ENCODE measurements at places on chromosomes 3 and 15.

DNA sequence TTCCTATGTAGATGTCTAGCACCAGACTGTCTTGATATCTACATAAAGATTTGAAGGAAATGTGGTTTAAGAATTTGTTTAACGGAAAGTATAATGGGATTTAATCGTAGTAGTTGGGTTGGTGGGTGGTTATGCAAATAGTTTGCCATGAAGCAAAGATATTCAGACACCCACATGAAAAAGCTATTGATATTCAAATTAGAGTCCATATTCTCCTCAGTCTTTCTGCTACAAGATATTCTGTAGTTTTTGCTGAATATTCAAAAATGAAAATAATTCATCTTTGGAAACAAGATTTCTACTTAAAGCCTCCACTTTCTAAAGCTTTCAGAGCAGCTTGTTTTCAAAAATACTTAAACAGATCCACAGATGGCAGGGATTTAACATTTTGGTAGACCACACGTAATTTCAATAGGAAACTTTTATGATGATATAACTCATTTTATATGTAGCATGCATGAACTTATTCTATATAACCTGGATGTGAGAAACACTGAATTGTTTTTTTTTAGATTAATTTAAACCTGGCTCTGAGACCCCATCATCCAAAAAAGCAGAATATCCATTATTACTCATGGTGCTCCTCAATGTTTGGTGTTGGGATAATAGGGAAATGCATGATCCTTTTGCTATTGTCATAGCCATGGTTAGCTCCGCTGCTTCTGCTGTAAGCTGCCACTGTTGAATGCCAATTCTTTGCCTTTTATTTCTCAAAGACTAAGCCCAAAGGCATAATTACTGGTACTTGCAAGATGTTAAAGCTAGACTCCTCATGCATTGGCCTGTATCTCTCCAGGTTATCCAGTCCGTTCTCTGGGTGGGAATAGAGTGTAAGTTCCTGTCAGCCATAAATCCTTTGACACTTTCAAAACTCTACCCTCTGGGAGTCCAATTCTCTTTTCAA, 98.0 kb downstream of the GMNC start:
- DNase-seq: no peak

DNA sequence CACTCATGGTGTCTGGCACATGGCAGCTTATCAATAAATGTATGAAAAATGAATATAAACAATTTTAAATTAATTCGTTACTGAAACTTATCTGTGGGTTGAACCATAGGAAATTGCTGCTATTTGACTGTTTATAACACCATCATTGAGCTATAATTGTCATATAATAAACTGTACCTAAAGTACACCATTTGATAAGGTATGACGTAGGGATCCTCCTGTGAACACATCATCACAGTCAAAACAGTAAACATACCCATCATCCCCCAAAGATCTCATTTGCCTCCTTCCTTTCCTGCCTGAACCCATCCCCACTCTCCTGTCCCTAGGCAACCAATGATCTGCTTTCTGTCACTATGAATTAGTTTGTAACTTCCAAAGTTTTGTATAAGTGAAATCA, 151.0 kb upstream of the SLC2A2 start:
- no peak for DNase-seq

- DNase-seq: no peak
Measured at GRCh38 chr15:100002787-100003536, 269.7 kb upstream of the LYSMD4 start.

DNA sequence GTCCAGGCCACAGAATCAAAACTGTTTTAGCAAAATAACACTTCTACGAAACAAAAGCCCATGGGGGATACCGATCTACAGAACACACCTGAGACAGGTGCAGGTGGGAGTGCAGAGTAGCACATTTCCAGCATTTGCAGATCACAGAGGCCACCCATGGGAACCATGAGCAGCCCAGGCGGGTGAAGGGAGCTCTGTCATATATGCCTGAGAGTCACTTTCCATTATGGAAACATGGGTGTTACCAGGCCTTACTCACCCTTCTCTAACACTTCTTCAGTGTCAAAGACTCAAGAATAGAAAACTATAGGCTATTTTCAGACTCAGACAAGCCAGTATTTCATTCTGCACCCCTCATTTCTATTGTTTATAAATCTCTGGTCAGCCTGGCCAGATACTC, 3.5 kb downstream of the PLA1A start:
- no peak for DNase-seq

- DNase-seq: no peak
Measured at GRCh38 chr3:53773021-53773436, 73.2 kb downstream of the CHDH start.

- no peak for DNase-seq
Measured at GRCh38 chr15:48559285-48559684, 86.2 kb downstream of the FBN1 start.

DNA sequence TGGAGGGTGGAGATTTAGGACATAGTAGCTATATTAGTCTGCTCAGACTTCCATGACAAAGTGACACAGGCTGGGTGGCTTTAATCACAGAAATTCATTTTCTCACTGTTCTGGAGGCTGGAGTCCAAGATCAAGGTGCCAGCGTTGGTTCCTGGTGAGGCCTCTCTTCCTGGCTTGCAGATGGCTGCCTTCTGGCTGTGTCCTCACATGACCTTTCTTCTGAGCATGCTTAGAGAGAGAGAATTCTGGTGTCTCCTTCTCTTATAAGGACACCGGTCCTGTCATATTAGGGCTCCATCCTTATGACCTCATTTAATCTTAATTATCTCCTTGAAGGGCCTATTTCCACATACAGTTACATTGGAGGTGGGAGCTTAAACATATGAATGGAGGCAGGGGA, 14.9 kb upstream of the SHC4 start:
- no peak for DNase-seq

- no peak for DNase-seq
Measured at GRCh38 chr3:70726096-70726938, 413.9 kb upstream of the MDFIC2 start.

GRCh38 chr3:10506696-10507095, 1.3 kb upstream of the ATP2B2 start:
- DNase-seq: no peak

GRCh38 chr3:142815803-142816202, 73.1 kb downstream of the PCOLCE2 start:
- DNase-seq: no peak

GRCh38 chr15:98080791-98081190, 120.3 kb downstream of the ARRDC4 start:
- no peak for DNase-seq

GRCh38 chr15:37218351-37218916, 118.1 kb upstream of the MEIS2 start:
- DNase-seq: no peak

DNA sequence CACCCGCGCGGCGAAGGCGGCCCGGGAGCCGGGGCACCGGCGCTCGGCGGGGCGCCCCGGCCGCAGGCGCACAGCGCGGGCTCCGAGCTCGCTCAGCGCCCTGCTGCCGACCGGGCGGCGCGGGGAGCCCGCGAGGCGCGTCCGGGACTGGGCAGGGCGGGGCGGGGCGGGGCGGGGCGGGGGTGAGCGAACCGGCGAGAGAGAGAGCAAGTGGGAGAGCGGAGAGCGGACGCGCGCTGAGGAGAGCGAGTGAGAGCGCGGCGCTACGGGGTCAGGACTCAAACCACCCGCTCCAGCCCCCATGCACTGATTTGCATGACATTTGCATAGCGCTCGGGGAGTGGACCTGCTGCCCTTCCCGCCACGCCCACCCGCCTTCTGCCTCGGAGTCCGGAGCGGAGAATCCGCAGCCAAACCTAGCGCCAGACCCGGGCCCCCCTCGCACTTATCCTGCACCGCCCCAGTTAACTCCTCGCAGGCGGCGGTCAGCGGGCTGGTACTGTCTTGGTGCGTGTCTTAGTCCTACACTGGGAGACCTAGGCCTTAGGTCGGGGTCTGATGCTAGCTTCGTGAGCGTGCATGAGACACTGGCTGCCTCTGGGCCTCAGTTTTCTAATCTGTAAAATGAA, at the start of gene MYLK:
MYLK (minus strand) TSS at position 130 of the 629 bp plus-strand sequence. CDS start 90,491 bp downstream, outside the sequence.
- no peak for DNase-seq

GRCh38 chr3:48415251-48415953, 14.5 kb downstream of the PLXNB1 start:
- DNase-seq: no peak

- no peak for DNase-seq
Measured at GRCh38 chr15:64894395-64895056, 17.2 kb upstream of the ANKDD1A start.

DNA sequence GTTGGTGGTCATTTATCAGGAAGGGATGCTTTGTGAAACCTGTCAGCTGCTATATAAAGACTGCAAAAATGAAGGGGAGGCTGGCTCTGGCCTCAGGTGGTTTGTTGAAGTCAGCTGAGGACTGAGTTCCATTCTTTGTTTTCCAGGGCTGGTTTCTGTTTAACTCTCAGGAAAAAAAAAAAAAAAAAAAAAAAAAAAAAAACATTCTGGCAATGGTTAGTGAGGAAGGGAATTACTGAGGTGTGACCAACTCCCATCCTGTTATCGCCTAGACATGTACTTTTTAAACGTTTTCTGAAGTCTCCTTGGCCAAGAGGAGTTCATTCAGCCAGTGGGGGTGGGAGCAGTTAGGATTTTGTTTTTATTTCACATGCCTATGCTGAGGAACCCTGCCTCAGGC, 316.3 kb downstream of the OXSM start:
- no peak for DNase-seq

DNA sequence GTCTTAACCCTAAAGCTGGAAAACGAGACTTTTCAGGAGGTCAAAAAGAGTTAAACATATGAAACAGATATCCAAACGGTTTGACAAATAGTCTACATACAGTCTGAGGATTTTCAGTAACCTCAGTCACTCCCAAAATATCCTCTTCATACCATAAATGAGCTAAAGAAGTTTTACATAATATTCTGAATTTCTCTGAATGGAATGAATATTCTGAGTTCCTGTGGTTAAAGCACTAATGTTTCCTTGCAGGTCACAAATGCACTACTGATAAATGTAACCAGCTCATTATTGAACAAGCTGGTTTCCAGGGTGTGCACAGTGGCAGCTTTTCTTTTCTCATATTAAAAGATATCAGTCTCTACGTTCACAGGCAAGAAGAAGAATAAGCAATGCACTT, 137.4 kb upstream of the POU1F1 start:
- no peak for DNase-seq

- no peak for DNase-seq
Measured at GRCh38 chr3:59127071-59127470, 77.2 kb upstream of the CFAP20DC start.

DNA sequence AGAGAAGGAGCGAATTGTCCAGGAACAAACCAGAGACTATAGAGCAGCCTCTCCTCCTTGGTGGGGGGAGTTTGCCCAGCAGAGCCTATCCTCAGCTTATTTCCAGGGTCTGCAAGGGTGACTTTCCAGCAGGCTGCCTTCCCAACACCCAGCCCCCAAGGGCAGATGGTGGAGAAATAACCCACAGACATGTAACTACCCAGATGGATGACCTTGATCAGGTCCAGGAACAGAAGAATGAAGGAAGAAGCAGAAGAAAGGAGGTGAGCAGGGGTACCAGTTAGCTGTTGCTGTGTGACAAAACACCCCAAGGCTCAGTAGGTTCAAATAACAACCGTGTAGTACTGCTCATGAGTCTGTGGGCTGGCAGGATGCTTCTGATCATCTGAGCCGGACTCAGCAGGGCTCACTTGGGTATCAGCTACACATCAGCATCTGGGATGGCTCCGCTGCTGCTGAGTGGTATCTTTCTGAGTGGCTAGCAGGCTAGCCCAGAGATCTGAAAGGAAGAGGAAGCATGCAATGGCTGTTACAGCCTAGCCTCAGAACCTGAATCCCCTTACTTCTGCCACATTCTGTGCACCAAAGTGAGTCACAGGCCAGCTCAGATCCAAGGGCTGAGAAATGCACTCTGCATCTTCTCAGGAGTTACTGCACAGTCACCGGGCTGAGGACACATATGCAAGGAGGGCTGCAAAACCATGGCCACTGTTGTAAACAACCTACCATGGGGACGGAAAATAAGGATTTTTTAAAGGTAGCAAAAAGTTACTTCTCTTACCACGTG, 22.2 kb upstream of the TXNRD3 start:
- no peak for DNase-seq

GRCh38 chr3:42544492-42545283, 37.1 kb downstream of the SEC22C start:
- no peak for DNase-seq

DNA sequence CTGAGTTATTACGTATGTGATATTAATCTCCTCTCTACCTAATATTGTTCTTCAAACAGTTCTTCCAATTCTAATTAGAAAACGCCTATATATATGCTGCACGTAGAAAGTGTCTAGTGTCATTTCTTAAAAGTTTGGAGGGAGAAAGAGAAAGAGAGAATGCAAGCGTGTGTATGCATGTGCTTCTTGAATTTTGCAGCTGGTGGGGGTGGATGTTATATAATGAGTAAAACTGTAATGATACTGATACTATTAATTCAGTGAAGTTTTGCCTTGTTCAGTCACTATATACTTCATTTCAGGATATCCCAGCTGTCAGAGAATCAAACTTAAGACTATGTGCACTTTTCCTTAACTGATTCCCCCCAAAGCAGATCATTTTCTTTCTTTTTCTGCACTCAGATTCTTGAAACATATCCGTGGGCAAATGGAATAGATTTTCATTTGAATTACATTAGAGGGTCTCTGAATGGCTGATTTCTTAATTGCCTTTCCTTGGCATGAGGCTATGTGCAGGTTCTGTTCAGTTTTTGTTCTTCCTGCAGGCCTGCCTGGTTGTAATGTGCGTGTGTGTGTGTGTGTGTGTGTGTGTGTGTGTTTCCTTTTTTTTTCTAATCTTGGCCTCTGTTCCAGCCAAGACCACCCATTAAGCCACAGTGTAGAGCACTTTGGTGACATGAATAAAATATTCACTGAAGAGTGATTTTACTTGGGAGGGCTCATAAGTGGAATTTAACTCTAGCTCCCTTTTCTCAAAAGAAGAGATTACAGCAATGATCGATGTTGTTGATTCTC, 617.5 kb downstream of the RBMS3 start:
- DNase-seq: no peak

DNA sequence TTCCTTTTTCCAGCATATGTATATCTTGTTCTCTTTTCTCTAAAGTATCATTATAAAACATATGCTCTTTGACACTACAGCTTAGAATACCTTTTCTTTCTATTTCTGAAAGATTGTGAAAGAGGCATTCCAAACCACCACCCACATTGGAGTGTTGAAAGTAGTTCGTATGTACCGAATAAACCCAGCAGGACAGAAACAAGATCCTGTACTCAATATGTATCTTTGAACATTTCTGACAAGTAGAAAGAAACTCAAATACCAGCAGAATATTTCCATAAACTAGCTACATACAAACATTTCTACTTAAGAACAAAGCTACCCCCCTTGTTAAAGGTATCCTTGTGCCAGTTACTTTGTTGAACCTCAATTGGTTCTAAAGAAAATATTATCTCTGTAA, 415.3 kb upstream of the ALCAM start:
- DNase-seq: no peak

- no peak for DNase-seq
Measured at GRCh38 chr3:45775571-45776300, 20.6 kb downstream of the SLC6A20 start.

- no peak for DNase-seq
Measured at GRCh38 chr15:57403566-57404325, 27.4 kb downstream of the CGNL1 start.
